Globus pallidus (tissue), 1 donor: ENCODE measurements at places on chromosomes 5 and 9.
A peak's percentile ranks its signal among the peaks of the same experiment; 100 is the strongest.

DNA sequence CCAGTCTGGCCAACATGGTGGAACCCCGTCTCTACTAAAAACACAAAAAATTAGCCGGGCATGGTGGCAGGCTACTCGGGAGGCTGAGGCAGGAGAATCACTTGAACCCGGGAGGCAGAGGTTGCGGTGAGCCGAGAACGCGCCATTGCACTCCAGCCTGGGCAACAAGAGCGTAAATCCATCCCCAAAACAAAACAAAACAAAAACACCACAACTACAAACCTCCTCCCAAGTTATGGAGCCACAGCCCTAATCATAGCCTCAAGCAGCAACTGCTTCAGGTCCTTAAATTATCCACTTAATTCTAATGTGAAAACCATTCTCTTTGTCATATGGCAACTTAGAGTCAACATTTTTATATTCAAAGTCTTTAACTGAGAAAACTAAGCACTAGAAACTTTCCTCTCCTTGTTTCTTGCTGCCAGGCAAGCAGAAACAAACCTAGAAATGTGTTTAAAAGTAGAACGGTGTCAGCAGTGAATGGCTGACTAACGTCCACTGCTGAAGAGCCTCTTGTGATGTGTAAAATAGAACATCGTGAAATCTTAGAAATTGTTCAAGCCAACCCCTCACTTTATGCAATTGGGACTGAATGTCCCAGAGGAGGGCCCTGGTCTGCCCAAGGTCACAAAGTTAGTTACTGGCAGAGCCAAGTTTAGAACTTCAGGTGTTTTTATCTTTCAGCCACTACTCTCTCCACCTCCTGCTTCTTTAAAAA lies 5.7 kb downstream of the TMEM245 start:
- DNase-seq = no peak

GRCh38 chr9:135960411-135961276 lies 529 bp downstream of the UBAC1 start:
- no peak for DNase-seq

DNA sequence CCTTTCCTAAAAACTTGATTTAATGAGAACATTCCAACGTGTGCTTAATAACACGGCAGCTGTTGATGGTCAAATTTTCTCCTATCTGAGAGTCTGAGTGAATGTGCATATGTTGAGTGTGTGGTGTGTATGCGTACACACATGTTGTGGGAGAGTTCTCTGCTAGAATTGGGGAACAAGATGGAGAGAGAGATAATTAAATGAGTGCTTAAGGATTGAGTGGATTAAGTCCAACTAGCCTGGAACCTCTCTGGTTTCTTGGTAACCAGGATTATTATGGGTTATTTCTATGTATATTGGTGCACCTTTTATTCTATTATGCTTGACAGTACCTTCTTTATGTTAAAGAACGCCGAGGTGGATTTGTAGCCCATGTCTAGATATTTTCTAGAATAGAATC lies 36.4 kb upstream of the TNFAIP8 start:
- no peak for DNase-seq

GRCh38 chr9:14159440-14160216 lies 154.3 kb downstream of the NFIB start:
- DNase-seq = no peak

DNA sequence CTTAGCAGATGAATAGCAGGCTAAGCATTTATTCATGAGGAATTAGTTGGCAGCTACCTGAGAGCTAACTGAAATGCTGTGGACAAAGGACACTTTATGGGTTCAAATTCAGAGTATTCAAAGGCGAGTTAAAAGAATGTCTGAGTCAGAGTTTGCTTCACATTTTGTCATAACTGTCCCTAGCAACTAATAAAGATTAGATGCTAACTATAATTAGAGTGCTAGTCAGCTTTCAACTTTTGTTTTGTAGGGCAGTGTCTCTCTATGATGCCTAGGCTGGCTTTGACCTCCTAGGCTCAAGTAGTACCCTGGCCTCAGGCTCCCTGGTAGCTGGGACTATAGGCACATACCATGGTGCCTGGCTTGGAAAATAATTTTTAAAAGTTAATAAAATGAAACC lies 4.6 kb downstream of the SMC5 start:
- DNase-seq = no peak

- peak; percentile 75 for DNase-seq
Observed at GRCh38 chr5:36655161-36655560, 48.8 kb downstream of the SLC1A3 start.
